ENCODE measurements at places on chromosomes 12 and 14.

DNA sequence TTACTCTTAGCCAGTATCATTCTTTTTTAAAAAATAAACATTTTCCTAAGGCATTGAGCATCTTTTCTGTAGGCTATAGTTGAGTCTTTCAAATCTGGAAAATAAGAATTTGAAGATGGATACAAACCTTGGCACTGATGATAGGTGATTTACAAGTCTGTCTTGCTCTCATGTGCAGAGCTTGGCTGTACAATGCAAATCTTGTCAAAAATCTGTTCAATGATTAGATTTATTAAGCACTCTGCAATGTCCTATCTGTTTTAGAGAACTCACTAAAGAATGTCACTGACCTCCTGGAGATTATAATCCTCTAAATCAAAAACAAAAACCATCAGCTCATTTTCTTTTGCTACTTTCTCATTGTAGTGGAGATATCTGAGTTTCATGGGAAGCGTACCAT lies 42.8 kb upstream of the AMIGO2 start:
- DNase-seq, result no peak

DNA sequence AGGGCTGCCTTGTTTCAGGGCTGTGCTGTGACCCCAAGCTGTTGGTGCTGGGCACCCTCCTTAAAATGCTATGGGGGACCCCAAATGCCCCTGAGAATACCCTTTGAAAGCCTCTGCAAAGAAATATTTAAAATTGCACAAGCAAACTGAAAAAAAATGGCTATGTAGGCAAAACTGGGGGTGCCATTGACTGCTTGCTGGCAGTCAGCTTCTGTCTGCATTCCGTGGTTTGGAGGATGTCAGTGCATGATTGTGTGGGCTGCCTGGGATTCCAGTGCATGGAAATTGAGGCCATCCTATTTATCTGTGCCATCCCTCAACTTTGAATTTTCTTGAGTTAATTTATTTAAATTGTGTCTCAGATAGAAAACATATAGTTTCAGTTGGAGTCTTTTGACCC lies 113.7 kb upstream of the RTL1 start:
- peak; percentile 8 for DNase-seq

- no peak for DNase-seq
These were observed 214.3 kb upstream of the NUDT4 start for GRCh38 chr12:93163260-93164036.

GRCh38 chr14:99628887-99629618 lies 15.9 kb upstream of the HHIPL1 start:
- DNase-seq, result peak; percentile 42

DNA sequence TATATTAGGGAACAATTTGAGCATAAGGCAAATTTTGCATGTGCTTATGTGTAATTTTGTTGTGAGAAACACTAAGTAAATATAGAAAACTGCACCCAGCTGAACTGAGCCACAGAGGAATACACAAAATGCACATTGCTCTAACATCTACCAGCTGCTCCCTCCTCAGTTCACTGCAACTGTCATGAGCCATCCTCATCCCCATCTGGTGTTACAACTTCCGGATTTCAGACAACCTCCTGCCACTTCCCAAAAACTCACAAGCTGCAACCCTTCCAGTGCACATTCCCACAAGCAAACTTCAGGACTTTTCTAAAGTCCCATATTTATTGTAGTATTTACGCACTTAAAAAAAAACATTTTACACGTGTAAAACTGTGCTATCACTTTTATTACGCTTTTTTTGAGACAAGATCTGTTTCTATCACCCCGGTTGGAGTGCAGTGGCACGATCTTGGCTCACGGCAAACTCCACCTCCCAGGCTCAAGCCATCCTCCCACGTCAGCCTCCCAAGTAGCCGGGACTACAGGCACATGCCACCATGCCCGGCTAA lies 169.1 kb upstream of the TBX3 start:
- DNase-seq, result no peak

DNA sequence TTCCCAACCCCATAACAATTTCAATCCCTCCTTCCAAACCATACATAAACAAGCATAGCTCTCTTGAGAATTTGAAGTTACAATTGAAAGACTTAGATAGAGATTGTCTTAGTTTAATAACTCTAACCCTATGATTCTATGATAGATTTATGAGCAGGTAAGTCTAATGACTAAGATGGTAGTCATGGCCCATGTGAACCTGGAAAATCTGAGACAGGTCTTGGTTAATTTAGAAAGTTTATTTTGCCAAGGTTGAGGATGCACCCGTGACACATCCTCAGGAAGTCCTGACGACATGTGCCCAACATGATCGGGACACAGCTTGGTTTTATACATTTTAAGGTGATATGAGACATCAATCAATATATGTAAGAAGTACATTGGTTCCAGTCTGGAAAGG lies 248.8 kb downstream of the KCNH5 start:
- DNase-seq, result no peak

All from NT2/D1 (cell line).